PC-9 (cell line): ENCODE measurements at places on chromosomes 16 and 17. TPM values are rescaled to one million over a fixed set of nuclear protein-coding genes. Genes with fewer than 3 reads are reported as not detected.

Gene FBXW10
- total RNA-seq = 5.3 and 6.1 TPM in 2 replicates

Gene HAS3
- total RNA-seq = 2.5 and 2.7 TPM in 2 replicates

Gene EFCAB5
- 1.4 and 1.5 TPM in 2 replicates for total RNA-seq

Gene LGALS9C
- 1.8 and 1.9 TPM in 2 replicates for total RNA-seq

Gene SLC12A3
- total RNA-seq = 0.26 and 0.70 TPM in 2 replicates

Gene TNP2
- total RNA-seq = not detected in 2 replicates

Gene TBC1D3H
- not detected in 2 replicates for total RNA-seq

Gene WSCD1
- not detected in 2 replicates for total RNA-seq

Gene OTOP2
- not detected in 2 replicates for total RNA-seq

Gene CHST6
- 4.8 and 6.8 TPM in 2 replicates for total RNA-seq

Gene PIRT
- total RNA-seq = not detected in 2 replicates

Gene HNF1B
- total RNA-seq = not detected in 2 replicates

Gene KRT40
- not detected in 2 replicates for total RNA-seq
